ENCODE measurements at places on chromosomes 3 and 15. TPM values are rescaled to one million over a fixed set of nuclear protein-coding genes. Genes with fewer than 3 reads are reported as not detected.

DNA sequence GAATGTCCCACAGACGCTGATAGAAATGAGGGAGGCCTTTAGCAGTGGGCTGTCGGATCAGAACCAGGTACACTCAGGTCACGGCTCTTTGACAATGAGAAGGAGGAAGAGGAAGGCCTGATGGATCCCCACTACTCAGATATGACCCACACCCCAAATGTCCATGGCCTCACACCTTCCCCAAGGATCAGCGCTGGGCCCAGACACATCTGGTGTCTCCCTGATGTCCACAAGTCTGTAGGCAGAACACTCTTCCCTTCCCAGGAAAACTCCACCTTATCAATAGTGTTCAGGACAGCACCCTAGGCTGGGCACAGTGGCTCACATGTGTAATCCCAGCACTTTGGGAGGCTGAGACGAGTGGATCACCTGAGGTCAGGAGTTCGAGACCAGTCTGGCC lies 33.3 kb upstream of the SFMBT1 start:
- DNase-seq: no peak
- no peaks in the 10 kb centered on the region for H3K36me3 ChIP-seq
- H3K27me3 ChIP-seq: no peaks in the 10 kb centered on the region
- H3K4me1 ChIP-seq: peaks cover 11% of the 10 kb centered on the region

DNA sequence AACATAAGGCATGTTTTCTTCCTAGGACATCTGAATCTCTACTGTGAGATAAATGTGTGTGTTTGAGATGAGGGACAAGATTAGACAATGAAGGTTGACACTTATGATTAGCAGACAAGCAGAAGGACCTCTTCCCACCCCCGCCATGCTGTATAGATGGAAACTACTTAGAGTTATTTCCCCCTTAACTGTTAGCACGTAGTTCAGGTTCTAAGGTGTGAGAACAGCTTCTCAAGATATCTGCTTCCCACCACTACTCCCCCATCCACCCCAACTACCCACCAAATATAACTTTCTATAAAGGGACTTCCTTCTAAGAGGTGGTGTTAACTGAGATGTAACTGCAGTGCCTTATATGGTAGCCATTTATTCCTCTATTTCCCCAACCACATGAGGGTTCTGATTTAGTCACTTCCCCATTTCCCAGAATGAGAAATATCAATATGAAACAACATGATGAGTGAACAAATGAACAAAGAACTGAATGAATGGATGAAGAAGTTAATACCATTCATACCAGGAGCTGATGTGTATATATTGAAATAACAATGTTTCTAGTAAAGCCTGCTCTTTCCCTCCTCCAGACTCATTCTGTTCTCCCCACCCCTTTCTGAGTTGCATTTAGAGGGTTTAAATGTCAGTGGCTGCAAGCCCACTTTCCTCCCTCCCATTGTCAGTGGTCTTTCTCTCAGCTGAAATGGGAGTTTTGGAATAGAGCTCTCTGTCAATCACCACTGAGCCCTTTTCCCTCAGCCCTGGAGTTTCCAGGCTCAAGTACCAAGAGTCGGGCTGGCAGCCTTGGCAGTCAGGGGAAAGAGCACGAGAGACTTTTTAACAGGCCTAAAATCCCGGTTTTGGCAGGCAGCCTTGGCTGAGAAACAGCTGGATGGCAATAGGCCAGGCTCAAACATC lies 7.7 kb upstream of the RFTN1 start:
- H3K36me3 ChIP-seq: no peaks in the 10 kb centered on the region
- H3K27ac ChIP-seq: no peak overlapping the region

DNA sequence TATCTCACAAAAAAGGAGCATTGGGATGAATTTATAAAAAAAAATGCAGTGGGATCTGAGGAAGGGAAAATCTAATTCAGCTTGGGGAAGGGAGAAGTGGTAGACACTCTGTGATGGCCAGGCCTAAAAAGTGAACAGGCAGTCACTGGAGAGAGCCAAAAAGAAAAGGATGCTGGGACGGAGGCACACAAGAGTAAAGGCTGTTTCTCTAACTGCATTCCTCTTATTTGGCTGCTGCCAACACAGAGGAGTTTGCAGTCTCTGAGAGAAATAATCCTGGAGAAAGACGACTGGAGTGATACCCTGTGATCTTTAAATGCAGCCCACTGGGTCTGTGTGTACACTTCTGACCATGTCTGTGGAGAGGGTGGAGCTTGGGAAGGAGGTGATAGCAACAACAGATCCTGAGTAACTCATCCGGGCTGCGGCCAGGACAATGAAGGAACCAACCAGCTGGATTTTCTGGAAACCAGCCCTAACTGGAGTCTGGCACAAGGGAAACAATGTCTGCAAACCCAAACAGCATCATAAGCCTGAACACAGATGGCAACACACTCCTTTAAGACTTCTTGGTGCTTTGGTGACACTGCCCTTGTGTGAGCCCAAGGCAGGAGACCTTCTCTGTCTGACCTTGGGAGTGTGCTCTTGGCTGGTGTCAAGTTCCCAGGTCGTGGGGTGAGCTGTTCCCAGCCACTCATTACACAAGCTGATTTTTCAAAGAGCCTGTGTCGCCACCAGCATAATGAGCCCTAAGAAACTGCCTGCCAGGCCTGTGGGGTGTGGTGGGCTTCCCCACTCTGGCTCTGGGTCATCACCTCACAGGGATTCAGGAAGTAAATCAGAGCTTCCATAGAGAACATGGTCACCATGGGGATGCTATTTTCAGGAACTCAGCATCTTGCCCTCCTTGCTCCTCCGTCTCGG lies 8.0 kb downstream of the FYCO1 start:
- no peak for DNase-seq
- H3K27ac ChIP-seq: peak overlapping the region; percentile 93
- peaks cover 97% of the 10 kb centered on the region for H3K4me1 ChIP-seq
- peaks cover 21% of the 10 kb centered on the region for H3K36me3 ChIP-seq

GRCh38 chr15:100723315-100723801 lies 121.0 kb downstream of the ASB7 start:
- DNase-seq: no peak
- H3K4me3 ChIP-seq: no peak overlapping the region
- H3K27me3 ChIP-seq: no peaks in the 10 kb centered on the region
- no peaks in the 10 kb centered on the region for H3K36me3 ChIP-seq
- peaks cover 5% of the 10 kb centered on the region for H3K4me1 ChIP-seq

- no peaks in the 10 kb centered on the region for H3K4me1 ChIP-seq
- DNase-seq: no peak
Observed at GRCh38 chr3:71083726-71084131, 499.8 kb downstream of the FOXP1 start.

DNA sequence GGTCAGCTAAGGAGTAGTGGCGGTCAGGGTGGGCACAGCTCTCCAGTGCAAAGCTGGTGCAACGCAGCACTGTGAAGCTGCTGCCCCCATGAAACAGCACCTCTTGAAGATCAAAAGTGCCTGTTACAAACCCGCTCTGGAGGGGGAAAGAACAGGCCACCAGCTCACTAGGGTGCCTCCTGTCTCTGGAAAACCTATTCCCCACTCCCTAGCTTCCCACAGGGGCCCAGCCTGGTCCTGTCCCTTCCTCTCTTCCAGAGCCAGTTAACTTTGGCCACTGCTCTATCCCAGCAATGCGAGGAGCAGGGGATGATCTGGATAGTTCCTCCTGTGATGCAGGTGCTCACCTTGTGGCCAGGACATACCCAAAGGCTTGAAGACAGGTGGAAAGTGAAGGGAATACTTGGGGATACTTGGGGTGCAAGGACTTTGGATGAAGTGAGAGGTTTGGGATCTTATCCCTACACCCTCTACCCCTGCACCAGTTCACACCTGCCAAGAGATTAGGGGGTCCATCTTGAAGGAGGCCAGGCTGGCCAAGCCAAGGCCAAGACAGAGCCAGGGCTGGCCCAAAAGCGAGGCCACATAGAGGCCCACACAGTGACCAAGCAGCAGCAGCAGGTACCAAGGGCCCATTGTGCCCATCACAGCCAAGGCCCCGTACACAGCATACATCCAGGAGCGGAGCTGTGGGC lies 4.2 kb downstream of the HHATL start:
- H3K27me3 ChIP-seq: no peaks in the 10 kb centered on the region
- peak overlapping the region; percentile 38 for H3K27ac ChIP-seq
- H3K4me1 ChIP-seq: no peaks in the 10 kb centered on the region
- H3K36me3 ChIP-seq: no peaks in the 10 kb centered on the region
- no peak for DNase-seq

DNA sequence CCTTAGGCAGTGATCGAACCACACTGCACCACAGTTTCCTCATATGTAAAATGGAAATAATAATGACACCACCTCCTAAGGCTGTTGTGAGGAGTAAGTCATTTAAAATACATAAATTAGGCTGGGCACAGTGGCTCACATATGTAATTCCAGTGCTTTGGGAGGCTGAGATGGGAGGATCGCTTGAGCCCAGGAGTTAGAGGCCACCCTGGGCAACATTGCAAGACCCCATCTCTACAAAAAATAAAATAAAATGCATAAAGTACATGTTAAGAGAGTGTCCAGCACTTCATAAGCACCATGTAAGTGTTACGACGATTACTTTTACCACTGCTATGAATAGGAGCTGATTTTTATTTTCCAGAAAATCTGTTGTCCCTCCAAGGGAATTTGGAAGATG lies 440.0 kb downstream of the FOXP1 start:
- peaks cover 5% of the 10 kb centered on the region for H3K4me1 ChIP-seq
- no peak for DNase-seq
- no peaks in the 10 kb centered on the region for H3K36me3 ChIP-seq
- no peaks in the 10 kb centered on the region for H3K27me3 ChIP-seq
- no peak overlapping the region for H3K4me3 ChIP-seq

DNA sequence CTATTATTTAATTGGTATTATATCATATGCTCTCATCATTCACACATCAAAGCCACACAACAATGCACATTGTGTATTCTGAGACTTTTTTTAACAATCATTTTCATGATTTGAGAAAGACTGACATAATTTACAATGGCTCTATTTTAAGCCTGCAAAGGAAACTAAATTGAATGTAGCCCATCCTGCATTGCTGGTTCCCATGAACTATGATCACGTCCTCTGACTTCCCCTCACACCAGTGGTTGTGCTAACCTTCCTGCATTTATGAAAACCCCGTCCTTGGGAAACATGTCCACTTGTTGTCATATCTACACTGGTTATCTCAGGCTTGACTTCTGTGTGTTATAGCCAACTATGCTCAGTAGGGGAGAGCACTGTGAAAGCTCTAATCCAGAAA lies 546.2 kb downstream of the MECOM start:
- no peaks in the 10 kb centered on the region for H3K4me1 ChIP-seq
- DNase-seq: no peak
- H3K27ac ChIP-seq: peak overlapping the region; percentile 66
- peaks cover 9% of the 10 kb centered on the region for H3K36me3 ChIP-seq
- no peak overlapping the region for H3K4me3 ChIP-seq

DNA sequence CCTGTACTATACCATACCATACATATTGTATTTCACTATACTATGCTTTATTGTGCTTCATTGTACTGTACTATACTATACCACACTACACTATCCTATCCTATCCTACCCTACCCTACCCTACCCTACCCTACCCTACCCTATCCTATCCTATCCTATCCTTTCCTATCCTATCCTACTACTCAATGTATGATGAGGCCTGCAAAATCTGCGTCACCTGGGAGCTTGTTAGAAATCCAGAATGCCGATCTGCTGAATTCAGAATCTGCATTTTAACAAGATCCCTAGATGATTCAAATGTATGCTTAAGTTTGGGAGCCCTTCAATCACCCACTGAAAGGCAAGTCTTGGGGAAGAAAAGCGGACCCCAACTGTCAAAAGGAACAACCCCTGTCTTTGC lies 45.4 kb upstream of the CAPN7 start:
- H3K4me1 ChIP-seq: no peaks in the 10 kb centered on the region
- no peaks in the 10 kb centered on the region for H3K36me3 ChIP-seq
- no peak overlapping the region for H3K27ac ChIP-seq
- no peak for DNase-seq
- H3K27me3 ChIP-seq: no peaks in the 10 kb centered on the region

- peaks cover 65% of the 10 kb centered on the region for H3K36me3 ChIP-seq
- no peak overlapping the region for H3K27ac ChIP-seq
- DNase-seq: no peak
Observed at GRCh38 chr3:123129092-123129491, 62.3 kb downstream of the PDIA5 start.

GRCh38 chr3:141682007-141682406 lies 56.1 kb upstream of the RNF7 start:
- no peak overlapping the region for H3K4me3 ChIP-seq
- no peaks in the 10 kb centered on the region for H3K27me3 ChIP-seq
- H3K27ac ChIP-seq: no peak overlapping the region
- peaks cover 11% of the 10 kb centered on the region for H3K4me1 ChIP-seq
- H3K36me3 ChIP-seq: no peaks in the 10 kb centered on the region

DNA sequence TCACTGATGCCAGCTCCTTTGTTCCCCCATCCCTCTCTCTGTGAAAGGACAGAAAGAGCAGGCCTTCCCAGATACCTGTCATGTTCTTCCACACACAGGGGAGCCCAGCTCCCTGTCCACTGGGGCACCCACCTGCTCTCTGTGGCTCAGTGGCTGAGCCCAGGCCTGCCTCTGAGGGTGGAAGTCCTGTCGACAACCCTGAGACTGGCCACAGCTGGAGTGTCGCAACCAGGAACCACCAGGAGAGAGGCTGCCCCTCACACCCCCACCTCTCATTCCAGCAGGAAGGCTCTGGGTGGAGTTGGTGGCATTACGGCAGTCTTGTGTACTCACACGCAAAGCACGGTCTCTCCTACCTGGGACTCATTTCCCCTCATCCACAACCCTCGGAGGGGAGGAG lies 66.3 kb downstream of the MEGF11 start:
- H3K4me1 ChIP-seq: no peaks in the 10 kb centered on the region
- H3K27me3 ChIP-seq: peaks cover 9% of the 10 kb centered on the region
- no peak overlapping the region for H3K27ac ChIP-seq
- no peak overlapping the region for H3K4me3 ChIP-seq
- no peaks in the 10 kb centered on the region for H3K36me3 ChIP-seq

DNA sequence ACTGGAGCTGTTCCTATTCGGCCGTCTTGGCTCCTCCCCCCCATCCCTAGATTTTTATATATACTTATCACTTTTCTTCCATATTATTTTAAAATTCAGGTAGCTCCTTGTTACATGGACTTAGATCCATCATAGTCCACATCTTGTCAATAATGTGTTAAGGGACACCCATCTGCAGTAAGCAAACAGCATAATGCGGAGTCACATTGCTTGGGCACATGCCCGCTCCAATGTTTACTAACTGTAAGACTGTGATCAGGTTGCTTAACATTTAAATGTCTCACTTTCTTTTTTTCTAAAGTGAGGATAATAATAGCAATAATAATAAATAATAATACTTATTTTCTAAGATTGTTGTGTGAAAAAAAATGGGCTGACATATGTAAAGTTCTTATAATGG lies 303.2 kb upstream of the SOX14 start:
- H3K27me3 ChIP-seq: no peaks in the 10 kb centered on the region
- H3K27ac ChIP-seq: no peak overlapping the region
- H3K36me3 ChIP-seq: no peaks in the 10 kb centered on the region

GRCh38 chr3:33067484-33067883 lies 29.5 kb downstream of the GLB1 start:
- H3K4me1 ChIP-seq: no peaks in the 10 kb centered on the region
- H3K4me3 ChIP-seq: no peak overlapping the region
- H3K27ac ChIP-seq: no peak overlapping the region
- peaks cover 82% of the 10 kb centered on the region for H3K36me3 ChIP-seq

ARPP21 gene
- not detected for total RNA-seq

CHL1 gene
- total RNA-seq: 15.3 TPM

CD80 gene
- 0.38 TPM for total RNA-seq

TRPM1 gene
- not detected for total RNA-seq

C3orf33 gene
- 6.5 TPM for total RNA-seq

BUB1B gene
- 0.98 TPM for total RNA-seq

SCN11A gene
- not detected for total RNA-seq

DUOX2 gene
- total RNA-seq: 0.07 TPM

Measured in heart left ventricle (tissue), 16 donors.